ENCODE measurements at places on chromosomes 1 and 21.

GRCh38 chr1:37922767-37923550 is 23.9 kb downstream of the INPP5B start:
- DNase-seq = no peak

DNA sequence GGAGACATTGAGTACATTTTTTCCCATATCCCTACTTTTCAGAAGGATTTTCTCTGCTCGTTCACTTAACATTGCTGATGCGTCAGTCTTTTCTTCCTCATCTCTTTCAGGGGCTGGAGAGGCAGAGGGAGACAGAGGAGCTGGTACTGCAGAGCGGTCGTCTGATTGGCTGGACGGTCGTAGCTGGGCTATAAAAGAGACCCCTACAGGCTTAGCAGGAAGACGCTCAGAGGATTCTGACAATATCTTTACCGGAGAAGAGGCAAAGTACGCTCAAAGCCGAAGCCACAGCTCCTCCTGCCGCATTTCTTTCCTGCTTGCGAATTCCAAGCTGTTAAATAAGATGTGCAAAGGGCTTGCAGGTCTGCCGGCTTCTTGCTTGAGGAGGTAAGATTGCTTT is at the start of gene RGS4:
RGS4 (plus strand) TSS at position 220 of the 400 bp plus-strand sequence; CDS start at position 344, 124 bp downstream.
- DNase-seq = no peak

GRCh38 chr1:36889478-36890226 is 144.7 kb downstream of the GRIK3 start:
- DNase-seq = no peak

DNA sequence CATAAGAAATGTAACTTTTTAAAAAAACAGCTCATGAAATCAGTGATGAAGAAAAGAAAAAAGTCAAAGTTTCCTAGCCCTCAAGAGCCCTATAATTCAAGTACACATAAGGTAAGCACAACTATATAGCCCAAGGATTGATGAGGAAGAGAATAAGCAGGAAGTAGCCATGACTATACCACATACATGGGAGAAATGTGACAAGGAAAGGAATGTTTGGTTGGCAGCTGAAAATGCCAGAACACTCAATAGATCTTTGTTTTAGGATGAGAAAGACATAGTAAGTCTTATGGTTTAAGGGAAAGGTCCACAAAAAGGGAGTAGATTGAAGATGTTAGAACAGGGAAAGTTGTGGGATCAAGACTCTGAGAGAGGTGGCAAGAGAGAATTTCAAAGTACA is 5.7 kb downstream of the DOCK7 start:
- DNase-seq = no peak

GRCh38 chr1:18412882-18413353 is 67.8 kb upstream of the KLHDC7A start:
- no peak for DNase-seq

- no peak for DNase-seq
Observed at GRCh38 chr1:198088360-198089071, 68.3 kb upstream of the NEK7 start.

- no peak for DNase-seq
Observed at GRCh38 chr1:229231754-229232119, 39.2 kb upstream of the RAB4A start.

GRCh38 chr21:15050568-15051377 is 14.0 kb downstream of the NRIP1 start:
- no peak for DNase-seq

DNA sequence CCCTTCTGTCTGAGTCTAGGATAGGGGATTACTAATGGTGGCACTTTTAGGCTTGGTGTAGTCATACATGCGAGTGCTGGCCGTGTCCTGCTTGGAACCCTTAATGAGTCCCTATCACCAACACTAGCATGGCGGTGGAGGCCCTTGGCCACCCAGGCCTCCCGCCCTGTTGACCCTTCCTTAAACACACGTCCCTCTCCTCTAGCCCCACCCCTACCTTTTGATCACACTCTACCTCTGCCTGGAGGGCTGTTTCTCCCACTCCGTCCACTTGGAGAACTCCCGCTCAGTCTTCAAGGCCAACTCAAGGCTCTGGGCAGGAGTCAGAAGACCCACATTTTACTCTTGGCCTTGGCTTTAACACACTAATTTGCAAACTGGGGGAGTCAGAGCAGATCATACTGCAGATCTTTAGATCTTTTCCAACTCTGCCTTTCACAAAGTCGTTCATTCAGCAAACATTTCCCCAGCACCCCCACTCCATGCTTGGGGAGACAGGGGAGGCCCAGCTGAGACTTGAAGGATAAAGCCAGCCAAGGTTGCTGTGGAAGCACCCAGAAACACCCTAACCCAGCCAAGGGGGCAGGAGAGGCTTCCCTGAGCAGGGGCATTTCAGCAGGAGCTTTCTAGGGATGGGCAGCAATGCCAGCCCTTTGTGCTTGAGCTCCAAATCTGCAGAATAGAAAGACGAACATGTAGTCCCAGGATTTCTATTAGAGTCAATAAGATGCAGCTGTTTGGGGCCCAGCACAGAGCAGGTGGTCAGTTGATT is 1.9 kb downstream of the PODN start:
- no peak for DNase-seq

DNA sequence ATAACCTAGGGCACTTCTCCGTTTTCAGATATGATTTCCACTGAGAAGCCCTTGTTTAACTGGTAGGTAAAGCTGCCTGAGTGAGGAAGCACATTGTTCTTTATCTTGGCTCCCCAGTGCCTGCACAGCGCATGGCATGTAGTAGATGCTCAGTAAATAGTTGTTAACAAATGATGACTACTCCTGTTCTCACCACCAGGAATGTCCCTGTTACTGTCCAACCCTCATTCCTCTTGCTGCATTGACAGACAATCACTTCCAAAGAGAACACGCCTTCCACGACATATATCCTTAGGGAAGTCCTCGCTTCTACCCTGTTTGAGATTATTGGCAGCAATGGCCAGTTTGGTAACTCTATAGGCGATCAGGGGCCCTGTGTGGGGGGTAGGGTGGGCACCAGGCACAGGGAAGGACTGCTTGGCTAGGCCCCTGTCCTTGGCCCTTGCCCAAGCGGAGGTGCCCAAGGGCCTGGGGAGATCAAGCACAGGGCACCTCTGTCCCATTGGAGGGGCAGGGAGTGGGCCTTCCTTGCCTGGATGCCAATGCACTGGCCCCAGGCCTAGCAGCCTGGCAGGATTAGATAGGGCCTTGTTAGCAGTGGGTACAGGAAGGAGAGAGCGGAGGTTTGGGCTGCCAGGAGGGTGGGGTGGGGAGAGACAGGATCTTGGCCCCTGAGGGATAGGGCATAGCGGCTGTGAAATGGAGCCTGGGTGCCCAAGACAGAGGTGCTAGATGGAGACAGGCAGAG is 10.2 kb downstream of the NES start:
- no peak for DNase-seq

- no peak for DNase-seq
Observed at GRCh38 chr1:230126529-230127104, 59.6 kb downstream of the GALNT2 start.

DNA sequence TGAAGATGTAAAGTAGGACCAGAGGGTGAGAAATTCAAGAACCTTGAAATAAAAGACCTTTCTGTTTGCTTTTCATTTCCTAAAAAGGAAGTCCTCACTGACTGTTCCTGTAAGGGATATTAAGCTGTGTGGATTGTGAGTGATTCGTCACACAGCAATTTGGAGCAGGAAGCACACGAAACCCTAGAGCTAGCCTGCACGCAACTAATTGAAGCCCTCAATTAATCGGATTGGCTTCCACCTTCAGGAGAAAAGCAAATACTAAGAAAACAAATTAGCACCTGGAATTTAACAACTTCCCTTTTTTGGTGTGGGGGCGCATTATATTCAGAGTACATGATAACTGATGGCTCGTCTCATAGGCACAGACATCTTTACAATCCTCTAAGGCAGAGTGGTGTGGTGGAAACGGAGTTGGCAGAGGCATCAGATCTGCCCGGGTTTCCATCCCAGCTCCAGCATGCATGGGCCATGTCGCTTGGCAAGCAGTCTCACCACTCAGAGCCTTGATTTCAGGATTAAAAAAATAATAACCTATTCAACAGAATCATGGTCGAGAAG is 95.2 kb downstream of the KCNJ15 start:
- no peak for DNase-seq

- DNase-seq = no peak
Observed at GRCh38 chr1:4346131-4346530, 308.3 kb upstream of the AJAP1 start.

DNA sequence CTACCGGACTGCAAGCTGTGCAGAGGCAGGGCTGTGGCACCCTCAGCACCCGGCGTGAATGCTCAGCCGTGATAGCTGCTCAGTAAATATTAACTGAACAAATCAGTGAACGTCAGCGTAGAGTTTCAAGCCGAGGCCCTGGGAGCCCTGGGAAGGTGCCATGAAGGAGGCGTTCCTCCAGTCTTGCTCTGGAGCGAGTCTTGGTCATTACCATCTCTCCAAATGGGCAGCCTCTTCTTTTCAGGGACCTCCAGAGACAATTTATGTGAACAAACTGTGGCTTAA is 449.2 kb downstream of the CAMTA1 start:
- DNase-seq = no peak
